CD4-positive, alpha-beta T cell treated with Interleukin-15 for 1 hour (primary cell): ENCODE measurements at places on chromosomes 12 and 14.

DNA sequence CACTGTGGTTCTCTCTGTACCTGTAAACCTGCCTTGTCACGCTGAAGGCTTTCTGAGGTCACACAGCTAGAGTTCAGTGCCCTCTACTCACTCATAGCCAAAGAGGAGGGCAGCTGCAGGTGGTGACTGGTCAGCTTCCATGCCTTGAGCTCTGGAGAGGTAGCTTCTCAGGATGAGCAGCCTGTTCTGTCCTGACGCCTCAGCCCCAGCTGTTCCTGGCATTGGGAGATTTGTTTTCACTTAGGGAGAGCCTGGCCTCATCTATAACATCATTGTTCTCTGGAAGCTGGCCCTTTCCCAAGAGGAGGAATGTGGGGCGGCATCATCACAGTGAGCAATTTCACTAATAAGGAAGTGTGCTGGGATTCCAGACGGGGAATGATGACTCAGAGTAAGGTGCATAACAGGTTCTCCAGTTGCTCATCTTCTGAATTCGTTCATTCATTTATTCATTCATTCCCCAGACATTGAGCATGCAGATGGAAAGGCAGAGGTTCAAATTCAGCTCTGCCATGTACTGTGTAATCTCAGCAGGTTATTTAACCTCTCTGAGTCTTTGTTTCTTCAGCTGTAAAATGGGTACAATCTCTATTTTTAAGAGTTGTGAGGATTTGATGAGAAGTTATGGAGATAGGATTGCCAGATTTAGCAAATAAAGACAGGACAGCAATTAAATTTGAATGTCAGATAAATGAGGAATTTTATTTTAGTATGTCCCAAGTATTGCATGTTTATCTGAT is 255.8 kb upstream of the CRY1 start:
- no peak for DNase-seq

DNA sequence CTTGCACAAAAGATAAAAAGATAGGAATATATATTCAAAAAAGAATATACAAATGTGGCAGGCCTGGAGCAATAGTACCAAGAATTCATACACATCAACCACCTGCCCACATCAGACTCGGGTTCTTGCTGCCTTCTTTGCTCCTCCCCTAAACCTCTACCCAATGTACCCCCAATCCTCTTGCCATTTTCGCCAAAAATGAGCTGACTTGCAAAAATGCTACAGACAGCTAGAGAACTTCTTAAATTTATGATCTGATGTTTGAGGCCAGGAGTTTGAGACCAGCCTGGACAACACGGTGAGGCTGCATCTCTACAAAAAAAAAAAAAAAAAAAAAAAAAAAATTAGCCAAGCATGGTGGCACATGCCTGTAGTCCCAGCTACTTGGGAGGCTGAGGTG is 42.9 kb upstream of the SAV1 start:
- DNase-seq = no peak

DNA sequence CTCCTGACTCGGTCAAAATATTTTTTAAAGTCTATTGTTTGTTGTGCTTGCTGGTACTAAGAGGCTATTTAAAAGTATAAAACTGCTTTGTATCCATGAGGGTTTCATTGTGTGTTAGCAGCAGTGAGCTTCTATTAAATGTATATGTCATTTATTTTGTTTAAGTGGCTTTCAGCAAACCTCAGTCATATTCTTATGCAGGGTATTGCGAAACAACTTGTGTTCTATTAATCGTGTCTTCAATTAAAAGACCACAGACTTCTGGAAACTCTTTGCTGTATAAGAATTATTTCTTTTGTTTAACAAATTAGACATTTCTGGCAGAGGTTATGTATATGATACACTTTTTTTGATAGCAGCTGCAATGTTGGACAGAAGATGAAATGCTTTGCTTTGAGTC is 6.5 kb downstream of the IAPP start:
- no peak for DNase-seq

GRCh38 chr14:60654334-60654821 is 5.1 kb upstream of the SIX1 start:
- DNase-seq = no peak

- no peak for DNase-seq
These were observed 505.9 kb downstream of the MED13L start for GRCh38 chr12:115771601-115772000.

- no peak for DNase-seq
These were observed 46.0 kb downstream of the KCNK10 start for GRCh38 chr14:88276923-88277596.
